Stimulated activated CD4-positive, alpha-beta T cell treated with anti-CD3 and anti-CD28 coated beads, TNF-alpha, amount 100 ng/mL, for 4 hours (primary cell): ENCODE measurements at places on chromosomes 7 and 10.

DNA sequence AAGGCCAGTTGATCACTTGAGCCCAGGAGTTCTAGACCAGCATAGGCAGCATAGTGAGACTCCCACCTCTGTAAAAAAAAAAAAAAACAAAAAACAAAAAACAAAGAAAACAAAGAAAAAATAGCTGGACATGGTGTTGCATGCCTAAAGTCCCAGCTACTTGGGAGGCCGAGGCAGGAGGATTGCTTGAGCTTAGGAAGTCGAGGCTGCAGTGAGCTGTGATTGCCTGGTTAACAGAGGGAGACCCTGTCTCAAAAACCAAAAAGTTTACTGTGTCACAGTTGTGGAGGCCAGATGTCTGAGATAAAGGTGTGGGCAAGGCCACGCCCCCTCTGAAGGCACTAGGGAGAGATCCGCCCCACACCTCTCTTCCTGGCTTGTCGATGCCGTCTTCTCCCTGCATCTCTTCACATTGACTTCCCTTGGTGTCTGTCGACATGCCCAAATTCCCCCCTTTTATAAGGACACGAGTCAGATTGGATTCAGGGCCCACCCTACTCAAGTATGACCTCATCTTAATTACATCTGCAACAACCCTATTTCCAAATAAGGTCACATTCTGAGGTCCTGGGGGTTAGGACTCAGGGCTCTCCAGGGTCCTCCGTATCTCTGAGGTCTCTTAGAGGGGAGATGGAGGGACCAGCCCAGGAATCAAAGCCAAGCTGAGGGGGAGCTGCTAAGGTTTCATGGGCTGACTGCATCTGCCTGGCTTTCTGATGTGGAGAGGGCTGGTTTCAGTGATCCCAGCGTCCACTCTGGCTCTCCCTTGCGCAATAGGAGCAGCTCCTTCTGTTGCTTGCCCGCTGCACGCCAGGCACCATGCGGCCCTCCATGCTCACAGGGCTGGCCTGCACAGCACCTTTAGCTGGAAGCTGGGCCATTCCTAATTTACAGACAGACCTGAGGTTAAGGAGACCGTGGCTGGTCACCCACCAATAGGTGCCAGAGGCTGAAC, 23.1 kb downstream of the AGAP3 start:
- DNase-seq: no peak

- DNase-seq: peak; percentile 15
Measured at GRCh38 chr7:132430861-132431822, 145.1 kb downstream of the PLXNA4 start.

- no peak for DNase-seq
Measured at GRCh38 chr10:59234194-59234593, 57.8 kb downstream of the PHYHIPL start.

- DNase-seq: no peak
Measured at GRCh38 chr10:95660283-95660682, 3.8 kb upstream of the ALDH18A1 start.

GRCh38 chr10:52890281-52890680, 117.7 kb upstream of the MBL2 start:
- DNase-seq: no peak

DNA sequence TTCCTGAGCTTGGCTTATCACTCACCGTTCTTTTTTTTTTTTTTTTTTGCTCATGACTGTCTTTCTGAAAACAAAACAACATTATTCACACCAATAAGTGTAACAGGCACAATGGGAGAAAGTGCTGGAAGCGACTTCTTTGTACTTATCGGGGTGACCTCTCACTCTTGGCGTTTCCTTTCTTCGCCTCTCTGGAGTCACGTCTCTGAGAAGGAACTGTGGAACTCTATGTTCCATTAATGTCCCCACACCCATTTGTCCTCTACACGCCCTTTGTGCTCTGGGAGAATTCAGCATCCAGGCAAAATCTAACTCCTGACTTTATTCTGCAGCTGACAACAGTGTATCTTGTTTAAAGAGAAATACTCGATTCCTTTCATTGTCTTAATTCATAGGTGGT, 70.8 kb upstream of the FAM204A start:
- no peak for DNase-seq

GRCh38 chr7:150863946-150864345, 11.6 kb downstream of the AOC1 start:
- DNase-seq: no peak
